H4 (cell line): ENCODE measurements at places on chromosomes 3 and 15. TPM values are rescaled to one million over a fixed set of nuclear protein-coding genes. Genes with fewer than 3 reads are reported as not detected.

SKOR1 gene
- not detected in 2 replicates for total RNA-seq

GRCh38 chr3:107598926-107599771 lies 76.4 kb downstream of the BBX start:
- no peak for DNase-seq

CMSS1 gene
- total RNA-seq = 39.3 and 40.2 TPM in 2 replicates

SLC24A5 gene
- not detected in 2 replicates for total RNA-seq
